Activated CD4-positive, alpha-beta T cell treated with anti-CD3 and anti-CD28 coated beads, Interleukin-2, amount 50 U/mL, for 1 hour (primary cell): ENCODE measurements at places on chromosomes 3 and 15.

GRCh38 chr3:184602372-184603150, 41.0 kb downstream of the EPHB3 start:
- no peak for DNase-seq

GRCh38 chr3:162740941-162741596, 1244.5 kb downstream of the OTOL1 start:
- DNase-seq, result no peak

- DNase-seq, result no peak
Measured at GRCh38 chr3:9087831-9088413, 124.7 kb upstream of the RAD18 start.

DNA sequence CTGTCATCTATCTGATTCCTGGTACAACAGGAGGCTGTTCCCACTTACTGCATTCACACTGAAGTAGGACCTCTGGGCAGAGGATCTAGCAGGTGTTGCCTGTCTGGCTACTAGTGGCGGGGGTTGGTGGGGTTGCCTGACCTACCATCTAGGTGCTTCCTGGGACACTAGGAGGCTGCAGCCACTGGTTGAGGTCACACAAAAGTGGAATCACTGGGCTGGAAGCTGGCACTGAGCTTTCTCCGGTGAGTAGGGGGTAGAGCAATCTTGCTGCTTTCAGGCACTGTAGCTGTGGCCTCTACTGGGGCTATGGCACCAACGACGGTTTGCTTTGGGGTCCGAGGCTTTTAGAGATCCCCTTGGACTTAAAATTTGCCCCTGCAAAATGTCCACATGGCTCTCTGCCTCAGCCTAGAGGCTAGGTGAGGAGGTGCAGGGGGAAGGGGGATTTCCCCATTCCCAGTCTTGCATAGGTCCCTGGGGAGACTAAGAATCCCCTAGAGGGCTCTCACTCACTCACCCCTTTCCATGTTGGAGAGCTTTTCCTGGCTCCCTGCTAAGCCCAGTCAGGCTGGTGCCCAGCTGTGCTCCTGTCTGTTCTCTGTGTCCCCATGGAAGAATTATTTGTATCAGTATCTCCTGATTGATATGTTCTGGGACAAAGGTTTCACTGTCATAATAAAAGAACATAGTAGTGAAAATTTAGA, 397.7 kb upstream of the EPHA6 start:
- no peak for DNase-seq

- no peak for DNase-seq
Measured at GRCh38 chr15:23440596-23440995, 6.4 kb downstream of the GOLGA6L2 start.

GRCh38 chr3:192687488-192688152, 39.7 kb downstream of the FGF12 start:
- DNase-seq, result no peak

DNA sequence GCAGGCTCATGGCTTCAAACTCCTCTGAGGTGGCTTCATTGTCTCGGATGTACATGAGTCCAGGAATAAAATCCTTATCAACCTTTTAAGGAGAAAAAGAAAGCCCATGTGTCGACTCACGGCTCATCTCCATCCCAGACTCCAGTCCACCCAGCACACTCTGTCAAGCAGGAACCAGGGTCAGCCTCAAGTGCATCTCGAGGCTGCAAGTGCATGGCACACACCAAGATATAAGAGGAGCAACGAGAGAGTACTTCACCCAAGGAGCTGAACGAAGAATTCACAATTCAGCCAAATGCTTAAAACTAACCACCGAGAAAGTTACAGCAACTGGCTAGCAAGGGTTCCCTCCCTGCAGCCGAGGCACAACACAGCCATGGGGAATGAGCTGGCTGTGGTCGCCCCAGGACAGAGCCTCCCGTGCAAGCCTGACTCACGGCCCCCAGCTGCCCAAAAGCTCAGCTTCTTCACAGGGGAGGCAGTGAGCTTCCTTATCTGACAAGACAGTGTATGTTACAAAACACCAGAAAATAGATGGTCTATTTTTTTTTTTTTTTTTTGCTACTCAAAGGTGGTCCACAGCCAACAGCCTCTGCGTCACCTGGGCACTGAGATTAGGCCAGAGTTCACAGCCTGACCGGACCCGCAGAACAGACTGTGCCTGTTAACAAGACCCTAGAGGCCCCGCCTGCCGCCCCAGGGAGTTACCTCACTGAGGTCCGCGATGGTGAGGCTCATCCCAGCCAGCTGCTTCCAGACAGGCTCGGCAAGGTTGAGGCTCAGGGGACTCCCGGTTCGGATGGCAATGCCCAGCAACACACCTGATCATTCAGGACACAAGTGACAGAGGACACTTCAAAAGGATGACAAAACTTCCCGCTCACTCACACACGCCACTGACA, 15.9 kb upstream of the OCA2 start:
- DNase-seq, result no peak

- peak; percentile 26 for DNase-seq
Measured at GRCh38 chr3:161273589-161274218, 52.6 kb downstream of the NMD3 start.

DNA sequence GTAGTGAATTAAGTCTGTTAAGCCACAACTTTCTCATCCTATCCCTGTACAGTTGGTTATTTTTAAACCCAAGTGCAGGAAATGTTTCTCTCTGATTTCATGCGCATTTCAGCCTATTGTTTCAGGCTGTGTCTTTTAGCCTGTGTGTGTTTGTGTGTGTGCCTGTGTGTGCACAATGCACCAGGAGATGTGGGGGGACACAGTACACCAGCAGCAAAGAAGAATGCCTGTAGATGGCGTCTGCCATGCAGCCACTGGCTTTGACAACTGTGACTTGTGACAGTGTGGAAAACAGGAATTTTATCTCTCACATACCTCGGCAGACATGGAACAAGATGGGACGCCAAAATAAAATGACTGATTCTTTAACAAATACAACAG, 43.6 kb upstream of the PLXNA1 start:
- DNase-seq, result no peak

DNA sequence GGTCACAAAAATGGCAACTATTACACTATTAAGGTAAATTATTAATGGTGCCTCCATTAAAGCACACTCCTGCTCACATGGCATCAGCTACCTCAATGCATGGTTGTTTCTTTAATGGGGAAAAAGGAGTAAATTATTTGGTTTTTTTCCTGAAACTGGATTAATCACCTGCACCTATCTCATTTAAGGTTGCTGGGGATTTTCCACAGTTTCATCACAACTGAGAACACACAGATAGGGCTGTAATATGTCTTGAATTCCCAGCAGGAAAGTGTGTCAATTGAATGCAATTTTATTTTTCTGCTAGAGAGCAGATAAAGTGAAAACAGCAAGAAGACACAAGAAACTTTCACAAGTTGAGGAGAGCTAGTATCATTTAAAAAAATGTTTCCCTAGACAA, 36.4 kb downstream of the RFTN1 start:
- no peak for DNase-seq

- DNase-seq, result no peak
Measured at GRCh38 chr3:65551945-65552344, 486.8 kb downstream of the MAGI1 start.

- DNase-seq, result no peak
Measured at GRCh38 chr3:77421916-77422315, 382.0 kb downstream of the ROBO2 start.

DNA sequence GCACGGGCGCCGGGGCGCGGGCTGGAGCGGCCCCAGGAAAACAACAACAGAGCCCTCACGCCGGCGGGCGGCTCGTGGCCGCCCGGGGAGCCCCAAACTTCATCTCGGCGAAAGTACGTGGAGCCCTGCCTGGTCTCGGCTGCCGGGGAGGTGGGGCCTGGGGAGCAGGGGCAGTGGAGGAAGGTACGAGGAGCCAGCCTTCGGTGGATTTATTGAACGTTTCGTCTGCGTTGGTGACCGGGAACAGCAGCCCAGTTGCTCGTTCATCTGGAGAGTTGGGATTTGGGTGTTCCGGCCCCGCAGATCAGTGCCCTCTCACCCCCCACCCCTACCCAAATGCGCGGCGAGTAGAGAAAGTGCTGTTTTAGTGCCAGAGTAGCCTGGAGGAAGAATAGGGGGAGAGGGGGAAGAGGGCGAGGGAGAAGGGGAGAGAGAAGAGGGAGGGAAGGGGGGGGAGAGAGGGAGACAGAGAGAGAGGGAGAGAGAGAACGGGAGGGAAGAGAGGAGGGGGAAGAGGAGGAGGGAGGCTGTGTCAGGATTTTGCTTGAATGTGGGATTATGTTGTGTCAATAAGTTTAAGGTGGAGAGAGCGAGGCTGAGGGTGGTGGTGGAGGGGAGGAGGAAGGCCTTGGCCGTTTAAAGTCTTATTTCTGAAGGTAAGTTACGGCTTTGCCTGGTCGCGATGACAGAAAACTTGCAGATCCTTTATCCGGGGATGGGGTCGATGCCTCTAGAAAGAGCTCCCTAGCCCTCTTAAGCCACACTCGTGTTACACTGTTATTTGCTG, 970 bp downstream of the BBX start:
- peak; percentile 43 for DNase-seq

GRCh38 chr3:178048768-178049167, 487.5 kb upstream of the KCNMB2 start:
- no peak for DNase-seq

- DNase-seq, result no peak
Measured at GRCh38 chr15:62392376-62392775, 227.3 kb upstream of the C2CD4B start.

DNA sequence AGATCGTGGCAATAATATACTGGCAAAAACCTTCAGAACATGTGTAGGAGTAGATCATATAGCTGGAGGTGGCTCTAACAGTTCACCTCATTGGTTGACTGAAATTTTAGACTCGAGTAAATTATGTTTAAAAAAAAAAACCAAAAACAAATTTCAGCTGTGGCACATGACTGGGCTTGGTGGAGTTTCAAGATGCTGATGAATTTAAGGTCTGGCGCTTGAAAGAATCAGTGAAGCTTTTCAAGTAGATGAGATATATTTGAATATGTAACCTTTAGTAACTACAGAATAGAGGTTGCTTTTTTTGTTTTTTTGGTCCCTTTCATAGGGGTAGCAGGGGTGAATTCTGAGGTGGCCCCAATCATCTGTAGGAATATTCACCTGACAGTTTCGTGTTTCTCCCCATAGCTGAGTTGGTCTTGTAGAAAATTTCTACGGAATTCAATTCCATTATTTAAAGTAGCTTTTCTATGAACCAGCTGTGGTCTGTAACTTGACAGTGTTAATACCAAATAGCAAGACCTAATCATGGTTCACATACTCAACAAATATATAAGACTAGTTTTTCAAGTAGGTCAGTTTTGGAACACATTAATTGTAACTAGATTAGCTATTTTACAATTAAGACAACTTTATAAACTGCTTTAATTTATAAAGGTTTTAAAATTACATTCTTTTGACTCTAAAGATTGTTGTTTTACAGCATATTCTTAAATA, 65.6 kb downstream of the MAP4 start:
- no peak for DNase-seq

DNA sequence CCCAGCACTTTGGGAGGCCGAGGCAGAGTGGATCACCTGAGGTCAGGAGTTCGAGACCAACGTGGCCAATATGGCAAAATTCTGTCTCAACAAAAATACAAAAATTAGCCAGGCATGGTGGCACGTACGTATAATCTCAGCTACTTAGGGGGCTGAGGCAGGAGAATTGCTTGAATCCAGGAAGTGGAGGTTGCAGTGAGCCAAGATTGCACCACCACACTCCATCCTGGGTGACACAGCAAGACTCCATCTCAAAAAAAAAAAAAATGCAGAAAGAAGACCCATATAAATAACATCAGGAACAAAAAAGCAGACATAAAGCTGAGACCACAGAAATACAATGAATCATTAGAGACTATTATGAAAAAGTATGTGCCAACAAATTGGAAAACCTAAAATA, 235.2 kb upstream of the VEPH1 start:
- DNase-seq, result no peak

- no peak for DNase-seq
Measured at GRCh38 chr3:157087780-157088600, 72.0 kb downstream of the CCNL1 start.

DNA sequence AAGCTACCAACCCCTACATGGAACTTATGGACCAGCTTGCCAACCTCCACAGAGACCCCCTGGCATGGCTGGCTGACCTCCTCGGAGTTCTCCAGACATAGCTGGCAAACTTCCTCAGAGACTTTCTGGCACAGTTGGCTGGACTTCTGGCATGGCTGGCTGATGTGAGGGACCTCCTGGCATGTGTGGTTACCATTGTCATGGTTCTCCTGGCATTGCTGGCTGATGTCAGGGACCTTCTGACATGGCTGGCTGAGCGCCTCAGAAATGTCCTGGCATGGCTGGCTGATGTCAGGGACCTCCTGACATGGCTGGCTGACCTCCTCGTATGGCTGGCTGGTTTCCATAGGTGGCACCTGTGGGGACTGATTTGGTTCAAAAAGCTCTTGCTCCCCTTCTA, 17.5 kb downstream of the MAP1A start:
- DNase-seq, result no peak

DNA sequence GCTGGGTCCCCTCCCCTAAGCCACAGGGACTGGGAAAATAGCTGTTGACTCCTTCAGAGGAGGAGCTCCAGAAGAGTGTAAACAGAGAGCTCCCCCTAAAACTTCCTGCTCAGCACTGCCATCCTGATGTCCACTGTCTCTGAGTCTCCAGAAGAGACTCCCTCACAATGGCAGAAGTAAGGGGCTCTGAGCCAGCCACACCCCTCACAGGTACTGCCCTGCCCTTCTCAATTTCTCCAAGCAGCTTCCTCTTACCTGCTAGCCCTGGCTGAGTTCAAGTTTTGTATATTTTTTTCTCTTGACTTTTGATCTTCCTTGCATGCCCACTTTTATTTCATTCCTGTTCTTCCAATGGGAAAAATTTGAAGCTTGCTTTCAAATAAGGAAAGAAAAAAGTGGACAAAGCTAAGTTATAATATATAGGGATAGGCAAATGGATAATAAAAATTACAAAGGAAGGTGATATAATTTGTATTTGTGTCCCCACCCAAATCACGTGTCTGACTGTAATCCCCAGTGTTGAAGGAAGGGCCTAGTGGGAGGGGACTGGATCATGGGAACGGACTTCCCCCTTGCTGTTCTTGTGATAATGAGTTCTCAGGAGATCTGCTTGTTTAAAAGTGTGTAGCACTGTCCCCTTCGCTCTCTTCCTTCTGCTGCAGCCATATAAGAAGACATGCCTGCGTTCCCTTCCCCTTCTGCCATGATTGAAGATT, 442.2 kb upstream of the WNT5A start:
- DNase-seq, result no peak

GRCh38 chr3:18438586-18438985, 13.4 kb upstream of the SATB1 start:
- peak; percentile 55 for DNase-seq

DNA sequence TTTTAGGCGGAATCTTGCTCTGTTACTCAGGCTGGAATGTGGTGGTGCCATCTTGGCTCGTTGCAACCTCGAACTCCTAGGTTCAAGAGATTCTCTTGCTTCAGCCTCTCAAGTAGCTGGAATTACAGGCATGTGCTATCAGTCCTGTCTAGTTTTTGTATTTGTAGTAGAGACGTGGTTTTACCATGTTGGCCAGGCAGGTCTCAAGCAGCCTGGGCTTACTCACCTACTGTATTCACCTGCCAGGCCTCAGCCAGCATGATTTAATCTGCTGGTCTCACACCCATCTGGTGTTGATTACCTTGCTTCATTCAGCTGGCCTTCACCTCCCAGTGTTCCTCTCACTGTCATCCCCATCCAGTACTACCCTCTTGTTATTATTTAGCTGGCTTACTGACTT, 102.0 kb downstream of the IL12A start:
- DNase-seq, result no peak

GRCh38 chr15:81915990-81916389, 129.8 kb downstream of the MEX3B start:
- no peak for DNase-seq

GRCh38 chr3:41955192-41955591, 6.7 kb downstream of the ULK4 start:
- DNase-seq, result no peak
